Activated CD4-positive, alpha-beta memory T cell treated with anti-CD3 and anti-CD28 coated beads, Interleukin-2, amount 10 ng/mL, durations not matched to agents 7 days and 5 days (primary cell): ENCODE measurements at places on chromosomes 12 and 14. TPM values are rescaled to one million over a fixed set of nuclear protein-coding genes. Genes with fewer than 3 reads are reported as not detected.
A peak's percentile ranks its signal among the peaks of the same experiment; 100 is the strongest.

GRCh38 chr12:102763061-102763460, 154.0 kb downstream of the PAH start:
- no peak overlapping the region for H3K27ac ChIP-seq
- DNase-seq, result no peak
- H3K36me3 ChIP-seq, result no peaks in the 10 kb centered on the region
- H3K4me3 ChIP-seq, result no peak overlapping the region

DNA sequence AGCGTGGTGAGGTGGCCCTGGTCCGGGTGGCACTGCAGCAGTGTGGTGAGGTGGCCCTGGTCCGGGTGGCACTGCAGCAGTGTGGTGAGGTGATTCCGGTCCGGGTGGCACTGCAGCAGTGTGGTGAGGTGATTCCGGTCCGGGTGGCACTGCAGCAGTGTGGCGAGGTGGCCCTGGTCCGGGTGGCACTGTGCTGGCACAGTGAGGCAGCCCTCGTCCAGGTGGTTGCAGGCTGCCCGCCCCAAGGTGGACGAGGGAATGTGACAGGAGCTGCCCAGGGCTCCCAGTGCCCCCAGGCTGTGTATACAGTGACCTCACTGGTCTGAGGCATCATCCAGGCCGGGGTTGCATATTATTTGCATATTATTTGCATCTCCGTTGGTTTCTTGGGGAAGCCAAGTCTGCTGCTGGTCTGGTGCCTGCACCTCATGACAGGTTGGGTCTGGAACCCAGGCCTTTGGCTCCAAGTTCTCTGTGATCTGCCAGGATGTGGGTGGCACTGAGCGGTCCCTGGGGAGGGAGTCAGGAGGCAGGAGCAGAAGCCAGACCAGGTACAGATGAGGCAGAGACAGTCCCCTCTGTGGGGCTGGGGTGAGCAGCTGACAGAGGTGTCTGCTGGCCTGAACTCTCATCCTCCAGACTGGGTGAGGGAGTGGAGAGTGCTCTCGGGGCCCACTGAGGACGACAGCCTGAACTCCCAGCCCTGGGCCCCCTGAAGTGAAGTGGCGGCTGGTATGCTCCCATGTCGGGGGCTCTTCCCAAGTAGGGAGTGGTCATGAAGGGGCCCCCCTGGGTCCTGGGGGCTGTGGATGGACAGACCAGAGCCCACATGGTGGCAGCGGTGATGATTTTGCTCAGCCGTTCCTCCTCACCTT, 79.3 kb downstream of the KIF26A start:
- no peak for DNase-seq
- H3K27ac ChIP-seq, result no peak overlapping the region
- no peak overlapping the region for H3K4me3 ChIP-seq
- peaks cover 2% of the 10 kb centered on the region for H3K27me3 ChIP-seq
- H3K36me3 ChIP-seq, result no peaks in the 10 kb centered on the region
- no peaks in the 10 kb centered on the region for H3K4me1 ChIP-seq

DNA sequence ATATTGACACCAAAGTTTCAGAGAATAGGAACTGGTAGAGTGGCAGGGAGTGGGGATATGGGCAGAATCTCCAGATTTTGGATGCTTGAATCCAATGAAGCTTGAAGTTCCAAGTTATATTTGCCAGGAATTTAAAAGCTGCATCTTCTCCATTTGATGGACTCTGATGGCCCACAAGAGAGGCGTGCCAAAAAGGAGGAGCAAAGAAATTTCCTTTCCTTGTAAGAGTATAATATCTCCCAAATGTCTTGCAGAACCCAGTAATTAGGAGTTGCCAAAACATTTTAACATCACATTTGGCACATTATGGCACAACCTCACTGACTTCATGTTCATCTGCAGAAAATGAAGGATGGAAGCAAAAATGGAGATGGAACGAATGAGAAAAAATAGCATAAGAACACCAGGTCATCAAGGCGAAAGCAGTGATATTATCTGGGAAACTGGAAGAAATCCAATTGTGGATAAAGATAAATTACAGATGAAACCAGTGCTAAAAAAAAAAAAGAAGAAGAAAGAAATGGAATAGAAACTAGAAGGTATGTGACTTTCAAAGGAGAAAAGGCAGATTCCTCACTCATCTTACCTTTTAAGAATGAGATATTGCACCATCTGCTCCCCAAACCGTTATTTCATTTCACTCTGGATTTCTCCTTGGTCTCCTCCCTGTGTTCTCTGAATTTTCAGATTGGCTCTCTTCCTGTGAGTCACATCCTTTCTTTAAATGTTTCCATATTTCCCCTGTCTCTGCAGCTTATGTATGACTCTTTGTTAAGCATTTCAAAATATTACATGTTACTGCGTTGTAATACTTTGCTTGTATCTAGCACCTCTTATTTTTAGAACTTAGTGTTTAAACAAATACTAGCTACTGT, 13.5 kb upstream of the FLRT2 start:
- H3K27ac ChIP-seq, result no peak overlapping the region
- H3K4me3 ChIP-seq, result no peak overlapping the region
- no peaks in the 10 kb centered on the region for H3K36me3 ChIP-seq
- no peak for DNase-seq
- no peaks in the 10 kb centered on the region for H3K27me3 ChIP-seq

DNA sequence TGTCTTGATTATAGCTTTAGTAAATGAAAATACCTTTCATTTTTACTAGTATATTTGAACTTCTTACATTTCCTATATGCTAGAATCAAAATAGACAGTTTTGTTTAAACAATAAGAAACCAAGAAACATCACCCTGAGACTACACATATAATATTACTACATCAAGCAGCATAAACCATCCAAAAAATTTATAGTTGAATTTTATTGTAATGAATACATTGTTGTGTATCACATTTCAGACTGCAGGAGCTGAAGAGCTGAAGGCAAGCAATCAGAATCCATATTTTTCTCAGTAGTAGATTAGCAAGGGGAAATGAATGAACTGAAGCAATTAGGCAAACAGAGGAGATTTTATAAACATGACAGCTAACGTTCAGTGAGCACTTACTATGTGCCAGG, 379.2 kb downstream of the BTG1 start:
- H3K4me1 ChIP-seq, result no peaks in the 10 kb centered on the region
- H3K36me3 ChIP-seq, result no peaks in the 10 kb centered on the region
- no peak overlapping the region for H3K4me3 ChIP-seq
- H3K27me3 ChIP-seq, result no peaks in the 10 kb centered on the region

- peak; percentile 51 for DNase-seq
- peaks cover 5% of the 10 kb centered on the region for H3K27me3 ChIP-seq
- no peaks in the 10 kb centered on the region for H3K36me3 ChIP-seq
- H3K27ac ChIP-seq, result peak within 1 kb of the TSS; percentile 87
- peaks cover 25% of the 10 kb centered on the region for H3K4me1 ChIP-seq
Measured at GRCh38 chr14:99603471-99604277, at the start of gene CCDC85C. TSS of gene CCDC85C (minus strand) at chr14:99604207. CDS start at chr14:99603959, 248 bp downstream.

DNA sequence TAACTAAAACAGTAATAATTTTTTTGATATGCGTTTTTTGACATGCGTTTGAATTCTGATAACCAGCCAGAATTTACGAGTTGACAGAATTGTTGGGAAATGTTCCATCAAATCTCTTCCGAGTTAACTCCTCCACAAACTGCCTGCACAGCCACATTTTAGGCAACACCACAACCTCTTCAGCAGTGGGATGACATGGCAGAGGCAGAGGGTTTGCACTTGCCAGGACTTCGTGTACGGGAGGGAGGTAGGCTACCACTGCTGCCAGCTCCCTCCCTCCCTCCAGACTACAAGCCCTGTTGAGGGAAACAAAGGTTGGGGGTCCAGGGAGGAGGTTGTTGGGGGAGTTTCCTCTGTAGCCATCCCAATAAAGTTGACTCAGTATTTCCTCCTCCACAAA, 14.5 kb upstream of the ACTR6 start:
- H3K4me3 ChIP-seq, result no peak overlapping the region
- no peak for DNase-seq
- peaks cover 32% of the 10 kb centered on the region for H3K4me1 ChIP-seq
- no peak overlapping the region for H3K27ac ChIP-seq

- peak overlapping the region; percentile 22 for H3K4me3 ChIP-seq
- H3K36me3 ChIP-seq, result peaks cover 45% of the 10 kb centered on the region
- DNase-seq, result no peak
- H3K4me1 ChIP-seq, result peaks cover 76% of the 10 kb centered on the region
- no peaks in the 10 kb centered on the region for H3K27me3 ChIP-seq
Measured at GRCh38 chr14:69715725-69716477, 51.0 kb upstream of the SRSF5 start.

DNA sequence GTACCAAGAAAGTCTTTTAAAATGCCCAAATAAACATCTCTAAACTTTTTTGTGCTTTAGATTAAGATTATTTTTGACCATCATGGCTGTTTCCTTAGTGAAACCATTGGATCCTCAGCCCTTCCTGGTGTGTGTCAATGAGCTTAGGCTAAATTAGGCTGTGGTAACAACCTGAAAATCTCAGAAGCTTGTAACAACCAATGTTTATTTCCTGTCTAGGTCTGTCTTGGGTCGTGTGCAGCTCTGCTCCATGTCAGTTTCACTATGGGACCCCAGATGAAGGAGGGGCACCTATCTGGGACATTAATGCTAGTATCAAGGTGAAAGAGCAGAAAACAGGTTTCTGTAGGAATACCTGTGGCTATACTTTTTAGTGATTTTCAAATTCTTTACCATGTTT, 49.9 kb downstream of the KCNMB4 start:
- no peak overlapping the region for H3K27ac ChIP-seq
- no peak overlapping the region for H3K4me3 ChIP-seq
- H3K27me3 ChIP-seq, result no peaks in the 10 kb centered on the region
- no peak for DNase-seq

DNA sequence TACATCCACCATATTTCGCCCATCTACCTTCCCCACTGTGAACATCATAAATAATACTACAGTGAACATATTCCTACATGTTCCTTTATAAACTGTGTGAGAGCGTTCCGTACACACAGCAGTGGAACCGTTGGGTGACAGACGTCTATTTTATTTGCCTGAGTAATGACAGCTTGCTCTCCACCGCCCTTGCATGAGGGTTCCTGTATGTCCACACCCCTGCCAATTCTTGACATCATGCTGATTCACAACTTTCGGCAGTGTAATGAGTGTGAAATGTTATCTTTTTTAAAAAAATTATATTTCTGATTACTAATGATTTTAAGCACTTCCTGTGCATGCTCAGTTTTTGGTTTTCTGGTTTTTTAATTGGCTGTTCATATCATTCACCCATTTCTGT, 4.3 kb upstream of the RAD52 start:
- H3K36me3 ChIP-seq, result peaks cover 5% of the 10 kb centered on the region
- H3K27me3 ChIP-seq, result peaks cover 3% of the 10 kb centered on the region
- peak overlapping the region; percentile 58 for H3K27ac ChIP-seq
- H3K4me3 ChIP-seq, result no peak overlapping the region
- H3K4me1 ChIP-seq, result peaks cover 21% of the 10 kb centered on the region

DNA sequence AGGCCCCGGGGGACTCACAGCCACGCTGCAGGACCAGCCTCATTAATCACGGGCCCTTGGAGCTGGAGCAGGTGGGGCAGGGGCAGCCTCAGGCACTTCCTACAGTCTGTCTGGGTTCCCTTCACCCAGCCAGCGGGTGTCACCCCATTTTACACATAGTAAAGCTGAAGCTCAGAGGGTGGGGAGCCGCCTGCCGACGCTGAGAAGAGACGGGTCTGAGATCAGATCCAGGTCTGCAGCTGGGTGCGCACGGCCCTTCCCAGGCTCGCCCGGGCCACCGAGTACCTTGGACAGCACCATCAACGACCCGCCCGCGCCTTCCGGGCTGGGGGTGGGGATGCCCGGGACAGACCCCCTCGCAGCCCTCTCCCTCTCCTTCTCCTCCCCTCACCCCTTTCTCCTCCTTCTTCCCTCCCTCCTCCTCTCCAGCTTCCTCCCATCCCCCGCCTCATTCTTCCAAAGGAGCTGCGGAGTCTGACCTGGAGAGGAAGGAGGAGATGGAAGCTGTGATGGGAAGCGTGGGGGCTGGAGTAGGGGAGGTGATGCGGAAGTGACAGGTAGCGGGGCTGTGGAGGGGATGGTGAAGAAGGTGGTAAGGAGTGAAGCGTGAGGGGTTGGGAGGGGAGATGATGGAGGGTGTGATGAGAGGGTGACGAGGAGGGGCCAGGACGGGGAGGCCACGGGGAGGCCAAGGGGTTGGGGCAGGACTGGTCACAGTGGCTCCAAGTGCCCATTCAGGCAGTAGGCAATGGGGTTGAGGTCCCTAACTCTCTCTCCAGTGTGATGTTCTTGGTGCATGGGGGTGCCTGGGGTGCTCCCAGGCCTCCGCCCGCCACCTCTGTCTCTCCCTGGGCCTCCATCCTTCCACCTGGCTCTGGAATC, 8.8 kb downstream of the DTX1 start:
- no peaks in the 10 kb centered on the region for H3K36me3 ChIP-seq
- H3K27ac ChIP-seq, result no peak overlapping the region
- no peak overlapping the region for H3K4me3 ChIP-seq

GRCh38 chr14:51865953-51866747, 5.7 kb downstream of the GNG2 start:
- no peak overlapping the region for H3K4me3 ChIP-seq
- no peaks in the 10 kb centered on the region for H3K27me3 ChIP-seq
- no peak for DNase-seq
- no peak overlapping the region for H3K27ac ChIP-seq
- peaks cover 24% of the 10 kb centered on the region for H3K4me1 ChIP-seq

DNA sequence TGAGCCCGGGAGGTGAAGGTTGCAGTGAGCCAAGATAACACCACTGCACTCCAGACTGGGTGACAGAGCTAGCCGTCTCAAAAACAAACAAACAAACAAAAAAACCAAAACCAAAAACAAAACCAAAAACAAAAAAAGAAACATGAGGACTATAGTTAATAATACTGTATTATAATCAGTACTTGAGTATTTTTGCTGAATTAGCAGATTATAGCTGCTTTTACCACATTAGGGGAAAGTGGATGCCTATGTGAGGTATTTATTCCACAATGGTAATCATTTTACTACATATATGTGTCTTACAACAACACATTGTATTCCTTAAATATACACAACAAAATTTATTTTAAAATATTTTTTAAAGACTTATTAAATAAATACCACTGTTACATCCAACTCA, 101.4 kb upstream of the PPP4R3A start:
- H3K4me1 ChIP-seq, result no peaks in the 10 kb centered on the region
- no peaks in the 10 kb centered on the region for H3K27me3 ChIP-seq
- H3K36me3 ChIP-seq, result no peaks in the 10 kb centered on the region

- no peaks in the 10 kb centered on the region for H3K36me3 ChIP-seq
- no peak overlapping the region for H3K27ac ChIP-seq
- peaks cover 8% of the 10 kb centered on the region for H3K4me1 ChIP-seq
- no peak overlapping the region for H3K4me3 ChIP-seq
Measured at GRCh38 chr14:97788846-97789526, 991.8 kb downstream of the VRK1 start.

DNA sequence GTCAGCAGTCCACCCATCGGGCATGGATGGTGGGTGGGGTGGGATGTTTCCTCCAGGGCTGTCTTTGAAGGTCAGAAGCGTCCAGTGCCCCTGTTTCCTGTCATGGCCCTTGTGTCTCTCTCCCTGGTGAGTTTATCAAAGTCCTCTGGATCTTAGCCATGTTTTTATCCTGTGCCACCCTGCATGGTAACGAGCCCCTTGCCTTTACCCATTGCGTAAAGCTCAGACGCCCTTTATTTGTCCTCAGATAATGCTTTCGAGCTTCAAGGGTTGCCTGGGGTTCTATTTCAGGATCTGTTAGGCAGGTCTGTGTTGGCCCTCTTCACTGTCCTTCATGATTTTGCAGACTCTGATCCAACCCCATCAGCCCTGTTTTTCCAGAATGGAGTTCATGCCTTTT, 172.9 kb downstream of the TSPAN9 start:
- no peaks in the 10 kb centered on the region for H3K36me3 ChIP-seq
- peaks cover 7% of the 10 kb centered on the region for H3K4me1 ChIP-seq
- H3K27me3 ChIP-seq, result peaks cover 4% of the 10 kb centered on the region
- no peak for DNase-seq
- no peak overlapping the region for H3K27ac ChIP-seq
- no peak overlapping the region for H3K4me3 ChIP-seq

Gene RILPL2
- 9.0 TPM for total RNA-seq

Gene GPRC5A
- 0.05 TPM for total RNA-seq

Gene FLRT2
- not detected for total RNA-seq

Gene B3GNT4
- 2.6 TPM for total RNA-seq

Gene GALNT8
- 2.0 TPM for total RNA-seq

Gene PMCH
- total RNA-seq, result 0.70 TPM

Gene SERPINA1
- total RNA-seq, result 0.43 TPM
